NCI-H1105 treated with DMSO at 0.1 percent for 48 hours (cell line): ENCODE measurements at places on chromosomes 7 and 10.
A peak's percentile ranks its signal among the peaks of the same experiment; 100 is the strongest.

GRCh38 chr7:50953820-50954219, 171.1 kb upstream of the GRB10 start:
- no peak for DNase-seq

- DNase-seq = no peak
Observed at GRCh38 chr10:73979809-73980433, 18.0 kb upstream of the VCL start.

- DNase-seq = no peak
Observed at GRCh38 chr10:126841341-126841895, 63.8 kb upstream of the DOCK1 start.

DNA sequence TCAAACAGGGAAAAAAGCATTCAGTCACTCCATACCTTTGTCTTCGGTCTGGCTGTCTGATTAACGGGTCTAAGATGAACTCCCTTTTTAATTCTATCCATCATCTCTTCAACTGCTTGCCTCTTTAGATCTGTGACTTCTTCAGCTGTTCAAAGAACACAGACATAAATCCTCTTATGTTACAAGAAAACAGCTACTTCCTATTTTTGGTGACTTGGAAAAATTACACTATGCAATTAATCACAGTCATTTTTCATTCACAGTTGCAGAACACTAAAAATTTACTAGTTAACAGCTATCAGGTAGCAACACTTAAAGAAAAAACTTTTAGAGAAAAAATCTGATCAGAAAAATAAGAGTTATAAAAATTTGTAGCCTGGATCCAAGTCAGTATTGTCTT, 66.0 kb downstream of the ENO4 start:
- no peak for DNase-seq

- no peak for DNase-seq
Observed at GRCh38 chr7:129494041-129494440, 8.3 kb upstream of the SMKR1 start.

DNA sequence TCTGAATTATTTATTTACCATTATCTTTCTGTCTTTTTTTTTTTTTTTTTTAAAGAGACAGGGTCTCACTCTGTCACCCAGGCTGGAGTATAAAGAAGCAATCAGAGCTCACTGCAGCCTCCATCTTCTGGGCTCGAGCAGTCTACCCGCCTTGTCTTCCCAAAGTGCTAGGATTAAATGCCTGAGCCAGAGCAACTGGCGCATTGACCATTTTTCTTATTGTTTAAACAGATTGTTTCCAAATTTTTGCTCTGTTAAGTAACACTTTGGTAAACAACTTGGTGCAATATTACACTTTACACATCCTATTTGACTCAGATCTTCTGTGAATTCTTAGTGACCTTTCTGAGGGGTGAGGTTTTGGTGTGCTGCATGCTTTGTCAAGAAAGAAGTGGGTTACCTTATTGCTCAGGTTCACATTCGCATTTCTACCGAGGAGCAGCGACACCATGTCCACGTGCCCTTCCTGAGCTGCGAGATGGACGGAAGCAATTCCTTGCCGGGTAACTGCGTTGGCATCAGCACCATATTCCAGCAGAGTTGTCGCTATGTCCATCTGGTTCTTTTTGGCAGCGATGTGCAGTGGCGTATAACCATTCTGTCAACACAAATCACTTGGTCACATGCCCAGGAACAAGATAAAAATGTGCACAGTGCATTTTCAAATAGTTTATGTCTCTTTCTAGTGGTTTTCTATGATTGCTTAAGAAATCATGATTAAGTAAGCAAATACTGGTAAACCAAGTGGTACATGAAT, 203.2 kb downstream of the ANK3 start:
- no peak for DNase-seq

DNA sequence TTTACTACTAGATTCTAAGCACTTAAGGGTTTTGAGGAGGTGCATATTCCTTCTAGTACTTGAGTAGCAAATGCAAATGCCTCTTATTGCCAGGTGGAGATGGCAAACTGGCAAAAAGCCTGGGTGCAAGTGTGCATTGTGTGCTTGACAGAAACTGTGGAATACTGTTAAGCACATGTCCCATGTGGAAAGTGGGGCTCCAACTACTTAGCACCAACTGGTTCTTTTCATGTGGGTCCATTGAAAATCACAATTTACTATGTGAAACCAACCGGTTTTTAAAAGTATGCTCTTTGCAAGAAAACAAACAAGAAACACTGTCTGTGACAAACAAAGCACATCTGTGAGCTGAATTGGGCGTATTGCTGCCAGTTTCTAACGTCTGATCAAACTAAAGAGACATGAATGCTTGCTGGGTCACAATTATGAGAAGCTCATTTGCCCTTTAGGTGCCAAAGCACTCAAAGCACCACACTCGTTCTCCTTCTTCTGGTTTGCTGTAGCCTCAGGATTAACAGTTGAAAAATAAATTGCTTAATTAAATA, 197.4 kb downstream of the SEMA3E start:
- peak; percentile 17 for DNase-seq

DNA sequence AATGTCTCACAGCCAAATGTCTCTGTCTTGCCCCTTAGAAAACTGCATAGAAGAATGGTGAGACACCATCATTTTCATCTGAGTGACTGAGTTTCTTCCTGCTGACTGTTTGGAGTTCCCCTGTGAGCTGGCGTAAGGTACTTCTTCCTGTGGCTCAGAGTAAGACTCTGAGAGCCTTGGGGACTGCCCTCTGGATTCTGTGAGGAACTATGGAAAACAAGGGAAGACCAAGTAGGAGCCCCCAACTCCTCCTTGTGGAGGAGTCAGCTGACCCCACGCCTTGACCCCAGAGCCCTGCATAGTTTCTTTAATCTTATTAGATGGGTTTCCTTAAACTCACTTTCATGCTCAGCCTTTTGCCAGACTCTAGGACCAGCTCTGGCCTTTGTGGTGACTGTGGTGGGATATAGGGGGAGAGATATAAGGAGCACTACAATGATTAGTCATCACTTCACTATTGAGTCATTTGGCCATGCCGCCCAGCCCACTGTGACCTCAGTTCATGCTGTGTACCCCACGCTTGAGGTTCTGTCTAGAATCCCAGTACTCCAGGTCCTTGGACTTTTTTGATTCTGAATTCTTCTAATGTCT, 51.8 kb upstream of the FAM133B start:
- DNase-seq = no peak

GRCh38 chr10:62946278-62946677, 130.1 kb upstream of the EGR2 start:
- peak; percentile 38 for DNase-seq

GRCh38 chr7:151796871-151797537, 79.9 kb downstream of the PRKAG2 start:
- no peak for DNase-seq

- peak; percentile 72 for DNase-seq
Observed at GRCh38 chr7:455110-455928, 64.3 kb downstream of the PDGFA start.

DNA sequence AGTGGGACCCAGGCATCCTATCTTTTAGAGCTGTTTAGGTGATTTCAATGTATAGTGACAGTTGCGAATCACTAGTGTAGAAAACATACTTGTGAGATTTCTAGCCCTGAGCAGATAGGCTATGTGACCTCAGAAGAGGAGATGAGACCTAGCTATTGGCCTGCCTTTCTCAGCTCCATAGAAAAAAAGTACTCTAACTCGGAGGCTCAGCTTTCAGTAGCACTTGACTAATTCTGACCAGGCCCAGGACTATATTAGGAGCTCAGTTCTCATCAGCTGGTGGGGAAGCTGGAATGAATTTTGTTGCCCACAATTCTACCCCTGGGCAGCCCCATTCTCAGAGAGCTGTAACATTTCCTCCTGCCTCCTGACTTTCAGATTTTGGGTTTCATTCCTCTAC, 179.9 kb upstream of the NAMPT start:
- DNase-seq = no peak

DNA sequence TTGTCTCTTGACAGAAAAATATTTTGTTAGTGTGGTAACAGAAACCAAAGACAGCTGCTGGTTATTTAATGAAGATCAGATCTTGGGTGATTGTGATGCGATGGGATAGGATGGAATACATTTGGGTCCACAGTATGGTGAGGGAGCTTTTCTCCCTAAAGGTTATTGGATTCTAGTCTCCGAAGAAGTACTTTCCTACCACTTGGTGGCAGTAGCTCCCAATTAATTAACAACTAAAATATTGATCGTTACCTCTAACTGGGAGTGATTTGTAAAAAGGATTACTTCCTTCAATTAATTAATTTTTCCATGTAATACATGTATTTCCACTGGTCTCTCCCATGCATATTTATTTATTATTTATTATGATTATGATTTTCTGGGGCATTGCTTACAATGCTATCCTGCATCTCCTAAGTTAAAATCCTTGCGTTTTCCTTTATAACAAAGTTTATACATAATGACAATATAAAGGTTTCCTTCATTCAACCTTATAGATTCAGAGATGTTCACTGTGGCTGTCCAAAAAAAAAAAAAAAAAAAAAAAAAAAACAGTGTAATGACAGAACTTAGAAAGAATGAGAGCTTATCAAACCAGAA, 25.6 kb downstream of the TMEM196 start:
- peak; percentile 65 for DNase-seq

DNA sequence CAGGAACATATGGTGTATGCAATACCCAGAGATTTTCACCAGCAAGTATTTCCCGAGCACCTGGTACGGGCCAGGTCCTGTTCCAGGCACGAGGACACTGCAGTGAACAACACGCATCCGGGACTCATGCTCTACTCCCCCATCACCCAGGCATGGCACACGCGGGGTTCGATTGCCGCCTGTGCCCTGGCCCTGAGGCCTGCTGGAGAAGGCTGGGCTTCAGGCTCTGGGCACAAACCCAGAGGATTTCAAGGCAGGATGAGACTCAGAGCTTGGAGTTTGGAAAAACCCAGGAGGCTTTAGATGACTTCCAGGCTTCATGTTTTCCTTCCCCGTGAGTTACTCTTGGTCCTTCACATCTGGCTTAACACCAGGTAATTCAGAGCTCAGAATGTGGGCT, 143.5 kb downstream of the NEURL1 start:
- no peak for DNase-seq

DNA sequence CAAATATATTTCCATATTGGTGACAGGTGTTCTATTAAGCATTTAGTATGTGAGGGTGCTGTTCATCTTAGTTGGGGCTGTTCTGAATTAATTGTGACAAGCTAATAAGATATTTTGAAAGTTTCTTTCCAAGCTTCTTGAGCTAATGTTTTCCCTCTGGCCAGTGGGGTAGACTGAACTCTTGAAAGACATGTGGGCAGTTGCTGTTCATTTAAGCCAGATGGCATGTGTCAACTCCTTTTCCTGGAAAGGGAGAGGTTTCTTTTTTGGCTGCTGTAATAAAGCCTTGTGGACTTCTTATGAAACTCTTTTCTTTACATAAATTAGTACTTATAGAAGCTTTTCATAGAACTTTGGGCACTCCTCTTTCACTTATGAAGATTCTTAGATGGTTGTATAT, 21.7 kb downstream of the RAB18 start:
- DNase-seq = no peak

DNA sequence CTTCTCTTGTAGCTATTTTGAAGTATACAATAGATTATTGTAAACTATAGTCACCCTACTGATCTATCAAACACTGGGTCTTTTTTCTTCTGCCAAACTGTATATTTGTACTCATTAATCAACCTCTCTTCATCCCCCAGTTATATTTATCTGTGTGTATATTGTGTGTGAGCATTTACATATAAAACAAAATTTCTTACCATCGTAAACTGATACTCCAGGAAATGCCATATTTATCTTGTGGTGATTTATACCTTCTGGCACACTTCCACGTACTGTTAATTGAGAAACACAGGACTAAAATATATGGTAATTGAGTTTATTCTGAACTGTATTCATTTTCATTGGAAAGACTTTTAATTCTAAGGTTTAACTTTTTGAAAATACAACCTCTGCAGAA, 18.9 kb downstream of the ANLN start:
- peak; percentile 75 for DNase-seq

- DNase-seq = peak; percentile 71
Observed at GRCh38 chr7:39811161-39811614, 138.9 kb upstream of the CDK13 start.

GRCh38 chr10:28049286-28049685, 50.4 kb upstream of the ODAD2 start:
- no peak for DNase-seq

DNA sequence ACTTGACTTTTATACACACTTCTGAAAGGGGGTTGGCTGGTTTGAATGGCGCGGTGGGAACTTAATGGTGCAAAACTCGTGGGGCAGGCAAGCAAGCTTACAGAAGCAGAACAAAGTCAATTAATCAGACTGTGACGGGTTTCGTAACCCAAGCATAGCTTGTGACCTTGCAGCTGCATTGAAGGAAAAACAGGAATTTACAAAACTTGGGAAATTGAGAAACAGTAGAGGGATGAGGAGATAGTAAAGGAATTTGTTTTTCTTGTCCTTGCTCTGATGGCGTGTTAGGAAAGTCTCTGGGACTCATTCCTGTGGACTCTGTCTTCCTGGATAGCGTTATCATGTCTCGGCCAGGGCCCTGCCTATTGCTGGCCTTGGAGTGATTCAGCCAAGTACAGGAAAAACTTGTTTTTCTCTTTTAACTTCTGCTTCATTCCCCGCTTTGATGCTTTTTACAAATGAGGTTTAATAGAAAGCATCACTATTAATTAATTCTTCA, 220.0 kb upstream of the KCND2 start:
- DNase-seq = no peak

GRCh38 chr7:132488634-132489302, 87.5 kb downstream of the PLXNA4 start:
- no peak for DNase-seq

- DNase-seq = no peak
Observed at GRCh38 chr7:36025190-36025589, 127.9 kb upstream of the EEPD1 start.

DNA sequence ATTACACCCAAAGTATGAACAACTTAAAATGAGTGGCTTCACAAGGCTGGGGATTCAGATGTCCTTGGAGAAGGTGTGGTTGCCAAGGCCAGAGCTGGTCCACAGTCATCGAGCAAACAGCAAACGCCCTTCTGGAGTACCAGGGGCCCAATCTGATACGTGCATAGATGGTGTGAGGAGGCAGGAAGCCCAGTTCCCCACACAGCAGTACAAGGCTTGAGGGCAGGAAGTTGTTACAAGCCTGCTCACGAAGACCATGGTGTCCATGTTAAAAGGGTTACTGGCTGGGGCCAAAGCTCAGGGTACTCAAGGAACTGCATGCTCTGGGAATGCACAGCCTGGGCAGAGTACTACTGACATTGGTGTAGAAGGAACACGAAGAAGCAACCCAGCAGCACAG, 4.6 kb upstream of the ANKRD26 start:
- DNase-seq = no peak

DNA sequence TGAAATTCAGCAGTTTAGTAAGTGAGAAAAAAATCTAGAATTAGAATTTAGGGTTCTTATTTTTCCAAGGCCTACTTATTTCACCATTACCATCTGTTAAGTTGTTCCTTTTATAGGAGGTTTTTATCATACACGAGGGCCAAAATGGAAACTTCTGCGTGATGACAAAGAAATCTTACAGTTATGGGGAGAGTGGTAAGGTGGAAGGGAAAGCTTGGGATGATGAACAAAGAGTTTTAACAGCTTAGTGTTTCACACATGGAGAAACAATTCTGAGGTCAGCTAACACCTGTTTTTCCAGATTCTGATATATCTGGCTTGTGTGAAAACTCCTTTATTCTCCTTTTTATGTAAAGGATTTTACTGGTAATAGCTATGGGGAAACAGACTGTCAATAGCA, 49.8 kb upstream of the SEMA3C start:
- no peak for DNase-seq
